ENCODE measurements at places on chromosomes 11 and 22. TPM values are rescaled to one million over a fixed set of nuclear protein-coding genes. Genes with fewer than 3 reads are reported as not detected.

MN1 gene
- total RNA-seq: 1.7 TPM

ACTN3 gene
- not detected for total RNA-seq

INPPL1 gene
- 203 TPM for total RNA-seq

OR52A1 gene
- not detected for total RNA-seq

GRCh38 chr22:44941207-44941606 lies 68.6 kb downstream of the PHF21B start:
- no peak for DNase-seq

DNA sequence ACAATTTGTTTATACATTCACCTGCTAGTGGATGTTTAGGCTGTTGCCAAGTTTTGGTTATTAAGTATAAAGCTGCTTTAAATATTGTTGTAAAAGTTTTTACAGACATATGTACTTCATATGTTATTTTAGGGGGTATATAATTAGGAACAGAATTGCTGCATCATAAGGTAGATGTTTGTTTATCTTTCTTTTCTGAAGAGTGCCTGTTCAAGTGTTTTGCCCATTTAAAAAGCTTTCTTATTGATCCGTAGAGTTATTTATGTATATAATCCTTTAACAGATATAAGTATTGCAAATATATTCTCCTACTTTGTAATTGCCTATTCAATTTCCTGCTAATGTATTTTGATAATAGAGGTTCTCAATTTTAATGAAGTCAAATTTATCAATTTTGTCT lies 11.3 kb upstream of the CCDC81 start:
- DNase-seq: no peak

DNA sequence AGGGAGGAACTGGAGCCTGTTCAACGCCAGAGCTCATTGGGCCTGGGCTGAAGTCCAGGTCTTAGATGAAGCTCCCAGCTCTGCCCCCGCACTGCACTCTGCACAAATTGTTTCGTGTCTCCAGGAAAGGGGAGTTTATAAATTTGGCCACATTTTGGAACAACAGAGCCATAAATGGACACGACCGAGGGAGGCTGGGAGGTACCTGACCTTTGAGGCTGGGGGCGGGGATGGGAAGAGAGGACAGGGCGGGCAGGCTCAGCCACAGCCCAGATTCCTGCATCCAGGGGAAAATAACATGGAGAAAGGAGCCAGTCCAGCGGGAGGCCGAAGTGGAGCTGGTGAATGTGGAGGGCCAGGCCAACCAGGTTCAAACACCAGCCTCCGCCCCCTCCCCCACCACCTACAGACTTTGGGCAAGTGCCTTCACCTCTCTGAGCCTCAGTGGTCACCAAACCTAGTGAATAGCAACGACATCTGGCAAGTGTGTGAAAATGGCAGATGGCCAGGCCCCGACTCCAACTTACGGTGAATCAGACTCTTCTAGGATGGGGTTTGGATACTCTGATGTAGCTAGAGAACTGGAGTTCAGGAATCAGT lies 36.8 kb upstream of the SMTN start:
- no peak for DNase-seq

DNA sequence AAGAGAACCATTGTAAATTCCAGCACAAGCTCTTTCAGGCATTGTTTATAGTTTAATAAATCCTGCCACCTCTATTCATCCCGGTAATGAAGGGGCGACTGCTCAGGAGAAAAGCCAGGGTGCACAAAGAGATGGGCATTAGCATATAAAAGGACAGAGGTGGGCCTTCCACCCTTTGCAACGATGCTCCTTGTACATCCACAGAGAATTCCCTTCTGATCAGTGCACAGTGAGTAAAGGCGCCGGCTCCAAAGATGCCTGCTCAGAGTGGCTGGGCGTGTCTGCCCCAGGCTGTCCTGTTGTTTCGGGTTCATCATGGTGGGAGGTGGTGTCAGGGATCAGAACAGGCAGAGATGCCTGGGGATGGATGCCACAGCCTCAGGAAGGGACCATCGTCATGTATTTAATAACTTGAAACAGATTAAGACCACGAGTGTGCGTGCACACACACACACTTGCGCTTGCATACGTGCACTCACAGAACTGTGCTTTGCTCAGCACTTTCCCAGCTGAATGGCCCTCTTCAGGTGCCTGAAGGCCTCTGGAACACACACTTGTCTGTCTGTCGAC lies 305.0 kb downstream of the TBC1D22A start:
- no peak for DNase-seq

GRCh38 chr22:19871023-19871844 lies 16.6 kb upstream of the GNB1L start:
- no peak for DNase-seq

- DNase-seq: no peak
Observed at GRCh38 chr22:43209523-43209890, 22.6 kb upstream of the TTLL12 start.

DNA sequence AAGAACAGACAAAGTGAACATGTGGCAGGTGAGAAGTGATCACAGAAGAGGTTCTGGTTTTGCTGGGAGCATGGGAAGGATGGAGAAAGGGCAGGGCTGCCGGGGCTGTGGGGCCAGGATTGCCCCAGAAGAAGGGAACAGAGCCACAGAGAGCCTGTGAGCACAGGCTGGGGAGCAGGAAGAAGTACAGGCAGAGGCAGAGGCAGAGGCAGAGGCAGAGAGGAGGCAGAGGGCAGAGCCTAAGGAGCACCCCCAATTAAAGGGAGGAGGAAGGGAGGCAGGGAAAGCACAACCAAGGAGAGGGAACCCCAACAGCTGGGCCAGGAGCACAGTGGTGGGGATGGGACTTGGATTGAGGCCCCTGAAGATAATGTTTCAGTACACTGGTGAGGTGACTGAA lies 51.5 kb downstream of the SGSM3 start:
- no peak for DNase-seq
